ENCODE measurements at places on chromosomes 6 and 20. TPM values are rescaled to one million over a fixed set of nuclear protein-coding genes. Genes with fewer than 3 reads are reported as not detected.

Gene SEMG1
- total RNA-seq, result not detected

Gene PRKN
- total RNA-seq, result 0.02 TPM

Gene HS3ST5
- not detected for total RNA-seq

Gene USP49
- total RNA-seq, result 0.96 TPM

Gene DDX43
- total RNA-seq, result not detected

Gene GNAS
- 762 TPM for total RNA-seq

Gene MATN4
- total RNA-seq, result 0.06 TPM

Gene HTR1E
- not detected for total RNA-seq

Gene HSPA1B
- 191 TPM for total RNA-seq

Gene RIPOR2
- not detected for total RNA-seq

Gene PHACTR1
- not detected for total RNA-seq

Gene PRL
- total RNA-seq, result not detected

Gene ISM1
- 0.43 TPM for total RNA-seq

Gene MRAP2
- total RNA-seq, result 1.8 TPM

Gene SLC13A3
- not detected for total RNA-seq

Gene AHI1
- total RNA-seq, result 9.2 TPM

Gene RAET1E
- 3.2 TPM for total RNA-seq

Gene MYCT1
- total RNA-seq, result 0.03 TPM

Gene CGA
- 0.21 TPM for total RNA-seq

Gene CST7
- total RNA-seq, result not detected

Gene ATRN
- 22.7 TPM for total RNA-seq

Gene HBS1L
- 27.6 TPM for total RNA-seq

Gene CCDC167
- total RNA-seq, result 47.7 TPM

Gene PKIB
- 0.78 TPM for total RNA-seq

Gene CDH4
- 8.4 TPM for total RNA-seq

Gene RTF2
- 91.4 TPM for total RNA-seq

Gene HLA-DQB2
- not detected for total RNA-seq

Gene FOXC1
- 9.5 TPM for total RNA-seq

Gene CRIP3
- 1.1 TPM for total RNA-seq

Gene PLA2G7
- 0.06 TPM for total RNA-seq

Gene HSPA1A
- 374 TPM for total RNA-seq

Gene VSX1
- total RNA-seq, result 1.2 TPM

Gene RBPJL
- not detected for total RNA-seq

Gene GHRH
- not detected for total RNA-seq

Gene CDSN
- not detected for total RNA-seq

Gene LINC00237
- not detected for total RNA-seq

Gene LY6G6F
- not detected for total RNA-seq

Gene BPI
- total RNA-seq, result not detected

Gene ASIP
- not detected for total RNA-seq

Gene CCR6
- total RNA-seq, result 0.07 TPM

Gene SLC18B1
- total RNA-seq, result 5.1 TPM

Gene SPATS1
- total RNA-seq, result not detected

Gene ZBTB12
- 5.3 TPM for total RNA-seq

Gene SS18L1
- 10.5 TPM for total RNA-seq

Gene TCP11
- total RNA-seq, result not detected

Gene HCK
- 0.12 TPM for total RNA-seq

Gene MLIP
- not detected for total RNA-seq

Gene CALHM5
- 0.04 TPM for total RNA-seq

Gene NRN1
- 0.74 TPM for total RNA-seq
